ENCODE measurements at places on chromosomes 1 and 21.

- DNase-seq: no peak
These were observed 25.7 kb upstream of the ROR1 start for GRCh38 chr1:63748046-63748580.

DNA sequence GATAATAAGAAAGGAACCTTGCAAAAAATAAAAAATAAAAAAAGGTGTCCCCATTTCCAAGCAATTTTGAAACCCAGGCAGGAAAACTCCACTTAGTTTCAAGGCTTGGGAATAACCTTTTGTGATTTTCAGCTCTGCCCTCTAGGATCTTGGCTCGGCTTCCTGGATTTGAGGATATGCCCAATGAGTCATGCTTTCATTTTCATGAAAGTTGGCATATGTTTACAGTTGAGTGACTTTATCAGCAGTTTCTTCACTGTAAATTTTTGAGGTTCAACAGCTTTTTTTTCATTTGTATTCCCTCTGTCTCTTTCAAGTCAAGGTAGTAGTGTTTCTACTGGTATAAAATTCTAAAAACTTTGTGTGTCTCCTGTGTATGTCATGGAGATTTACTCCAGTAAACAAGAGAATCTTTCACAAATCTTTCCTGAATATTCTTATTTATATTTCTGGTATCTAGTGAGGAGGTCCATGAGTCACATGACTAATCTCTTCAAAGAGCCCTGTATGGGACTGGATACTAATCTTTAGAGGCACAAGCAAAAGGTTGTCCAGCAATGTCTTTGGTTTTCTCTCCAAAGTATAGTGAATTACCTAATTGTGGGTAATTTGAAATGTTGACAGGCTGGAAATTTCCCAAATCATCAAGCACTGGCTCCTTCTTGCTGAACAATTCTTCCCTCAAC, 335.3 kb downstream of the BRINP2 start:
- DNase-seq: no peak

GRCh38 chr1:11569551-11569950, 84.7 kb downstream of the FBXO2 start:
- no peak for DNase-seq

DNA sequence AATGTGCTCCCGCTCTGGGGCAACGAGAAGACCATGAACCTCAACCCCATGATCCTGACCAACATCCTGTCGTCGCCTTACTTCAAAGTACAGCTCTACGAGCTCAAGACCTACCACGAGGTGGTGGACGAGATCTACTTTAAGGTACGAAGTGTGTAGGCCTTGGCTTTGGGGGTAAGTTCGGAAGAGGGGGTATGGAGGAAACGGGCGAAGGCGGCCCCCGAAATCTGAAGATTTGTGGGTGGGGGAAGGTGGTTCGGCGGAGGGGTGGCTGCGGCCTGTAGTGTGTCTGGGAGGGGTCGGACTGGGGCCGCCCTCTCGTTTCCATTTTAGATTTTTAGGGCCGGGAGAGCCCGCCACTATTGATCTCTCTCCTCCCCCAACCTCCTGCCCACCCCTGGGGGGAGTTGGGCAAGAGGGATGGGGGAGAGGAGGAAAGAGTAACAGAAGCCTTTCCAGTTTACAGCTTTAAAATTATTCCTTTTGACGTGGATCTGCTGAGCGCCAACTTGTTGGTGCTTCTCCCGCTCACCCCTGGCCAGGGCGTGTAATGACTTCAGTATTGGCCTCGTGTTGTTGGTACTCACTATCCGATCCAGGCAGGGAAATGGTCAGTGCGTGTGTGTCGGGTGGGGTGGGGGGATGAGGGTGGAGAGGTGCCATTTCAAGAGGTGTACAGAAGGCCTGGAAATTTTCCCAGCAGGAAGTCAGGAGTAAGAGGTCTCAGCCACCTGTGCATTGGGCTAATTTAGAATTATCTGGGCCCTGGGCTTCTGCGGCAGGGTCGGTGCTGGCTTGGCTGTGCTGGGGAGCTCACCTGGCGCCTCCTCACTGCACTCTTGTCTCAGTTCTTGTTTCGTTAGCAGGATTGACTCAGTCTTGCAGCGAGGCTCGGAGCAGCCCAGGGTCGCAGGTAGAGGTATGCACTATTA, 880 bp downstream of the PRPF38B start:
- DNase-seq: peak; percentile 88

DNA sequence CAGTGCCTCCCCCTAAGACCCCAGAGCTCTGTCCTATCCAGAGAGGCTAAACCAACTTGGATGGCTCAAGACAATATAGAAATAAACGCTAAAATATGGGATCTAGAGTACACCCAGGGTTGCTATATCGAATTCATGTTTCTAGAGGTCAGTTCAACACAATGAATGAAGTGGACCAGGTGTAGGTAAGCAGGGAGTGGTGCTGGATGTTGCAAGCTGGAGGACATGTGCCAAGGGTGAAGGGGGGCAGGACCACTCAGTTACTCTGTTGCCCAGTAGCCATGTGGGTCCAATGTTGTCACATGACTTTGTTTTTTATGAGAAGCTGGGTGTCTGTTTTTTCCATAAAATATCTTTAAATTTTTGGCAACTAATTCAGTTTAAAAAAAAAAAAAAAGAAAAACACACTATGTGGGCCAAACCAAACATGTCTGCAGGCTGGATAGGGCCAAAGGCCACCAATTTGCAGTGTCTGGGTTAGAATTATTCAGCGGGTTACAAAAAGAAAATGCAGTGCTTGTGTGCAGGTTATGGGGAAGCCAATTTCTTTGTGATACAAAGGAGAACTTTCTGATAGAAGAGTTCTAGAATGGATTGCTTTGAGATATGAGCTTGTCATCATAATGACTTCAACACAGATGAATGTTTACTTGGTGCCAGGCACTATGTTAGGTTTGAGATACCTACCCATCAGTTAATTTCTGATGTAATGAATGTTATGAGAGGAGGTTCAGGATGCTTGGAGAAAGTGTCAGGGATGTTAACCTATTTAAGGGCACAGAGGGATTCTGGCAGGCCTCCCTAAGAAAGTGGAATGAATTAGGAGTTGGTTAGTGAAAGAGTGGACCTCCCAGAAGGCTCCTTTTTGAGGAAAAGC, 8.9 kb downstream of the CACHD1 start:
- DNase-seq: no peak

- peak; percentile 65 for DNase-seq
These were observed at the start of gene PRKCZ for GRCh38 chr1:2049718-2050431. Gene PRKCZ, plus strand, starts transcription at chr1:2050411. Its CDS starts 220 bp downstream, at chr1:2050631.

DNA sequence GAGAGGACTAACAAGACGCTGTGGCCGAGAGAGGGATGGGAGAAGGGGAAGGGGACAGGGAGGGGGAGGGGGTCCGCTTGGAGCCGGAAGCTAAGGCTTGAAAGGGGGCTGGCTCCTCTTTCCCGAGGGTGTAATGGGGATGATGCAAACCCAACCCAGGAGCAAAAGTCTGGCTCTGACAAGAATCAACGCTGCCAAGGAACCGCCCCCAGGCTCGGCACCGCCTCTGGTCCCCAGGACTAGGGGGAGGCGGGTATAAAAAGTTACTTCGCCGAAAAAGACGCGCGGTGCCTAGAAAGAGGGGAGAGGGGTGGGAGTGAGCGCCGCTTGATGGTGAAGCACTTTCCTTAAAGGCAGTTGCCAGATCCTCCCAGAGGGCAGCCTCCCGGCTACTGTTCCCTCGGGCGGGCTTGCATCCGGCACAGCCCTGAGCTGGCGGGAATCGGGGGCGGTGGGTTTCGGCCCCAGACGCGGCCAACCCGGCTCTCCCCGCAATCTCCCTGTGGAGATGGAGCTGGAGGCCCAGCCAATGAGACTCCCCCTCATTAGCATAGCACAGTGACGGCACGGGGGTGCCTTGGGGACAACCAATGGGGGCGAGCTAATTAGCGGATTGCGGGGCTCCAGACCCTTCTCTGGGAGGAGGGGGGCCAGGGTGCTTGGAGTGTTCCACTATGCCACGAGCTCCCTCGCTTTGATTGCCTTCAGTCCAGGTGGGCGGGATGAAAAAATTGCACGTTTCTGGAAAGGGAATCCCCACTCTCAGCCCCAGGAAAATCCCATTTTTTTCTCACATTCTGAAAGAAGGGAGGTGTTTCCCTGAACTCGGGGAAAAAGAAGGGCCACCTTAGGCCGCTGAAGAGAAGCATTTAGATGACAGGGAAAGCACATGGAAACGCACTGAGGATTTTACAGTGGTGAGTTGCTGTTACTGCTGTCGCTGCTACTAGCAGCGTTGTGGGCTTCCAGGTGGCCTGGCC, at the start of gene KCNT2:
Gene KCNT2 (minus strand): TSS at position 51 of the 980 bp plus-strand sequence. CDS start 131 bp downstream, outside the sequence.
- DNase-seq: peak; percentile 95

GRCh38 chr1:215635827-215636226, 68.7 kb downstream of the KCTD3 start:
- DNase-seq: no peak

- DNase-seq: no peak
These were observed 80.8 kb upstream of the DYNLT5 start for GRCh38 chr1:66671455-66671854.

DNA sequence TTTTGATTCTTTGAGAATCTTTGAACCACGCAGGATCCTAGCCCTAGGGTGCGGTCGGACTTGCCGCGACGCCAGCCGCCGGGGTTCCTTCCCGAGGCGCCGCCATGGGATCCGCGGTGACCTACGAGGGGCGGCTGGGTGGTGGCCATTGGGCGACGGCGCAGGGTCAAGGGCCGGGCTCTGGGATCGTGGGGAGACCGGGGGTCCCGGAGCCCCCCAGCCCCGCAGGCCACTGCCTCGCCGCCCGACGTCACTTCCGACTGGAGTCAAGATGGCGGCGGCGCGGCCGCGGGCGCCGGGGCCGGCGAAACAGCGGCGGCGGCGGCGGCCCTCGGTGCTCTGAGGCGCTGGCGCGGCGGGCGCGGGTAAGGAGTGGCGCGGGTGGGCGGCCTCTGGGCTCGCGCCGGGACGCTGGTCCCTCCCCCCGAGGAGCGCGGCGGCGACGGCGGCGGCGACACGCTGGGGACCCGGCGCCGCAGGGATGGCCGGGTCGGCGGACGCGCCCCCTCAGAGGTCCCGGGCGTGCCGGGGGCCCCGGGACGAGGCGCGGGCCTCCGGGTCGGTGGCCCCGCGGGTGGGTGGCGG, at the start of gene PRDM2:
Gene PRDM2 (plus strand): TSS at position 253 of the 585 bp plus-strand sequence. CDS start 15,418 bp downstream, outside the sequence.
- peak; percentile 83 for DNase-seq

- no peak for DNase-seq
These were observed 18.0 kb downstream of the UMODL1 start for GRCh38 chr21:42089093-42089631.

- peak; percentile 79 for DNase-seq
These were observed 590 bp downstream of the FOXJ3 start for GRCh38 chr1:42334240-42335049.
